ENCODE measurements at places on chromosomes 7 and 10.

DNA sequence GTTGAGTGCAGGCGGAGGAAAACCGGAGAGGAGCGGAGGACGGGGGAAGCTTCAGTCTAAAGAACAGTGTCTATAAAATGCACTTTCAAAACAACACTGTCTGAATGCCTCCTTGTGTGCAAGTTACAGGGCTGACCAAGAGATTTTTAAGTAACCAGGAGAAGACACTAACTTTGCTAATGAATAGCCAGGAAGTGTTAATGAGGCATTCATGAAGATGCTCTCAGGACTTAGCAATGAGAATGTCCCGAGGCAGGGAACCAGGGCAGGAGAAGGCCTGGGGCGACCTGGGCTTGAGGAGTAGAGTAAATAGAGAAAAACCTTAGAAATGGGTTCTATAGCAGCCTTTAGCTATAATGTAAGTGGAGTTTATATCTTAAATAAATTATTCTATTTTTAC, 312.1 kb downstream of the SKIDA1 start:
- DNase-seq: no peak

- no peak for DNase-seq
Measured at GRCh38 chr10:88971221-88972061, 18.9 kb upstream of the ACTA2 start.

- DNase-seq: no peak
Measured at GRCh38 chr10:88931548-88931947, 21.0 kb downstream of the ACTA2 start.

GRCh38 chr10:78920011-78920410, 148.8 kb upstream of the ZMIZ1 start:
- DNase-seq: no peak

GRCh38 chr7:6023974-6024435, 7.2 kb upstream of the ANKRD61 start:
- DNase-seq: no peak

Measured in CD8-positive, alpha-beta T cell (primary cell).